ENCODE measurements at places on chromosomes 2 and 18.

- no peak for DNase-seq
Observed at GRCh38 chr2:75596784-75597183, 36.0 kb upstream of the EVA1A start.

DNA sequence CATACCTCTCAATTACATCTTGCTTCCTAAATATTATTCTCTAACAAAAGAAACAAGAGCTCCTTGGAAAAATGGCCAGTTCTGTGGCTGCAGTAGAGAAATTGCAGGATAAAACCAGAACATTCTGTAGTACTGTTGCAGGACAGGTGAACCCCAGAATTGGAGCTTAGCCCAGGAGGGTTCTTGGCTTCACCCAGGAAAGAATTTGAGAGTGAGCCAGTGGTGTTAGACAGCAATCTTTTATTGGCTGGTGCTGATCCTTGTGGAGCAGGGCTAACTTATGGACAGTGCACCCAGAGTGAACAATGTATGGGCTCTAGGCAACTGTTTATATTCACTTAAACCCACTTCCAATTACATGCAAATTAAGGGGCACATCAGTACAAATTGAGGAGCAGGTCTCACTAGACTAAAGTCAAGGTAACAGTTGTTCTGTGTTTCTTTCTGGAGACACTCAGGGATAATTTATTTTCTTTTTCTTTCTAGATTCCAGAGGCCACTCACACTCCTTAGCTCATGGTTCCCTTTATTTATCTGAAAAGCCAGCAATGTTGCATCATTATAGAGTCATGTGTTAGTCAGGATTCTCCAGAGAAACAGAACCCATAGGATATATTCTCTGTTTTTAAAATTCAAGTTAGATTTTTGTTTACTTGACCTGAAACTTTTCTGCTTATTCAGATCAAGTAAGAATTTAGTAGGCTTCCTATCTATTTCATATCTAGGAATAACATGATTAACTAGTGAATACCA lies 348.1 kb downstream of the CCDC85A start:
- DNase-seq = no peak

GRCh38 chr2:204849892-204850291 lies 304.6 kb downstream of the PARD3B start:
- peak; percentile 18 for DNase-seq

DNA sequence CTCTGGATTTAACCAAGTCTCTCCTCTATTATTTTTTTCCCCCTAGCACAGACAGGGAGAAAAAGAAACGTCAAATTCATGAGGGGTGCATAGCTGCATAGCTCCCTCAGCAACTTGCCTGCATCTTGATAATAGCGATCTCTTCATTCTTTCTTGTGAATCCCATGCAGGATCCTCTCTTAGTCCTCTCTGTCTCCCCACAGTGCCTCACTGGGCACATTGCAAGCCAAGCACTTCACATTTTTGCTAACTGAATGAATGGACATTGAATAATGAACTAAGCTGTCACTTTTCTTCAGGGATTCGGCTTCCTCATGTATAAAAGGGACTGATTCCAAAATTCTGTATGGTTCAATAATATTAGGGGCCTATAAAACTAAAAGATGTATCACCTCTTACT lies 2.9 kb upstream of the EPB41L3 start:
- DNase-seq = peak; percentile 16

DNA sequence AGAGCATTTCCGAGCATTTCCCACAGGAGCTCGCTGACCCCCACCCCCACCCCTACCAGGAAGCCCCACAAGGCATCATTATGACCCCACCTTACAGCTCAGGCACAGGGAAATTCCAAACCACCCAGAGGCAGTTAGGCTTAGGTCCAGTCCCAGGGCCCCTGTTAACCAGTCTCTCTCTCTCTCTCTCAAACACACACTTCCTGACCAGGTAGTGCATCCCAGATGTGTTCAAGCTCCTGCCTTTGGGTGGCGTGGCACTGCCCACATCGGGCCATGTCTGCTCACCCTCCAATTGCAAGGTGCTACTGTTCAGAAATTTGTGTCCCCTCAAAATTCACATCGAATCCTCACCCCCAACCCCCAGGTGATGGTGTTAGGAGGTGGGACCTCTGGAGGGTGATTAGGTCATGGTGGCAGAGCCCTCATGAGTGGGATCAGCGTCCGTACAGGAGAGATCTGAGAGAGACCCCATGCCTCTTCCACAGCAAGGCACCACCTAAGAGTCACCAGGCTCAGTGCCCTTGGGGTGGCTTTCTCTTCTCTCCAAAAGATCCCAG lies 8.8 kb downstream of the COPS9 start:
- DNase-seq = no peak

GRCh38 chr18:79309614-79310358 lies 85.9 kb upstream of the NFATC1 start:
- DNase-seq = no peak

GRCh38 chr2:120764991-120765677 lies 29.5 kb downstream of the GLI2 start:
- DNase-seq = no peak

- no peak for DNase-seq
Observed at GRCh38 chr2:212254339-212254738, 284.3 kb downstream of the ERBB4 start.

DNA sequence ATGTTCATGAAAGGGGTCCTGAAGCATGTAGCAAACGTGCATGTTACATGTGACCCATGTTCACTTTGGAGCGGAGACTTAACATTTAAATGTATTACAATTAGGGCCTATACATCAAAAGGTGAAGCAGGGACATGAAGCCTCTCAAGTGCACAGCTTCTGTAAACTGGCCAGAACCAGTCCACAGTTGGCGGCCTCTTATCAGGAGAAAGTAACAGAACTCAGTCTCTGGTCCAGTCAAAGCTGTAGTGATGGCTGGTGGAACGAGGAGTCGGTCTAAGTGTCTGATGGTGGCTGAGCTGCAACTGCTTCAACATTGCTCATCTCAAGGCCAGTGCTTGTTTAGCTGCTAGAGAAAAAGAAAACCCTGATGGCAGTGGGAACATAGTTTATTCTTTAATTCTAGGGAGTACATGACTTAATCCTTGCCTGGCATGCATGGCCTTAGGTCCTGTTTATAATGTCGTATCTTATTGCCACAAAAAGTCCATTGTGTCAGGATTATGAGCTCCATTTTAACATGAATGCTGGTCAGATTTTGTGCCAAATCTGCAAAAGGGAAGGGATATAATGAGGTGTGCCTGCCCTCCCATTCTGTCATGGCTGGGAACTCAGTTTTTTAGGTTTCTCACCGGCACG lies 22.2 kb upstream of the YES1 start:
- no peak for DNase-seq
